ENCODE measurements at places on chromosomes 5 and 9.

DNA sequence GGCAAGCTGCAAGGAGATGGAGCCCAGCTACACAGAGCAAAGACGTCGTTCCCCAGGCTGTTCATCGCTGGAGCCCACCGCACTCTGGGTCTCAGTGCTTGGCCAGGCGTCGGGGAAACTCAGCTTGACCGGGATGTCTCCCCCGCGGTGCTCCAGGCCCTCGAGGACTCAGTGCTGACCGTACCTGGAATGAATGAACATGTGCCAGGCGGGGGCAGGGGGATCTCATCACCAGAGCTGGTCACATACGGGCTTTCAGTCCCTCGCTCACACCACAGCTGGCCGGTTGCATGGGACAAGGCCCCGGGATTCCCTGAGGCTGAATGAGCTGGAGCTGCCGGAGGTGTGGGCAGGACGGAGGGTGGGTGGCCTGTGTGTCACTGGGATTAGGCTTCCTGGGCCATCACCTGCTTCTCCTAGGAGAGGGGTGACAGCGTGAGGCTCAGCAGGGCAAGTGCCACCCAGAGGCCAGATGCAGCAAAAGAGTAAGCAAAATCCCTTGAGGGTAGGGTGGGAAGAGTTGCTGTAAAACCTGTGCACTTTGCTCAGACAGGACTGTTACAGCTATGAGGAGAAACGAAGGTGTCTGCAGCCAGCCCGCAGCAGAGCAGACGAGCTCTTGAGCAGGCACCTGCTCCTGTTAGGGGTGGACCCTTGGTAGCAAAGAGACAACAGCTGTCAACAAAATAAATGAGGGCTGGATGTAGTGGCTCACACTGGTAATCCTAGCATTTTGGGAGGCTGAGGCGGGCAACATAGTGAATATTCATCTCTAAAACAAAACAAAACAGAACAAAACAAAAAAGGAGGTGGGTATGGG lies 70.7 kb upstream of the RAPGEF1 start:
- no peak for DNase-seq

GRCh38 chr9:133202688-133203453 lies 6.2 kb downstream of the OBP2B start:
- no peak for DNase-seq

DNA sequence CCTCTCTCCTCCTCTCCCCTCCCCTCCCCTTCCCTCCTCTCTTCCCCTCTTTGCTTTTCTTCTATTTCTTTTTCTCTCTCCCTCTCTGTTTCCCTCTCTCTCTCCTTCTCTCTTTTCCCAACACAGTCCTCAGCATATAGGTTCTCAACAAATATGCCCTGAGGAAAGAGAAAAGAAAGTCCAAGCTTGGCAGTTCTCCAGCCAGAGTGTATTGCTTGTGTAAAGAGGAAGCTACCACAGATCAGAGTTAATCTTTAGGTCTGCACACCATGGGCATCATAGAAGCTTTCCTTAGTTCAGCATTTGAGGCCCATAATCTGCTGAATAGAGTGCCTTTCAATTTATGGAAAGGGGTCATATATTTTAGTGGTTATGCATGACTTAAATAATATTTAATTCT lies 382.8 kb upstream of the WWC1 start:
- DNase-seq = no peak

DNA sequence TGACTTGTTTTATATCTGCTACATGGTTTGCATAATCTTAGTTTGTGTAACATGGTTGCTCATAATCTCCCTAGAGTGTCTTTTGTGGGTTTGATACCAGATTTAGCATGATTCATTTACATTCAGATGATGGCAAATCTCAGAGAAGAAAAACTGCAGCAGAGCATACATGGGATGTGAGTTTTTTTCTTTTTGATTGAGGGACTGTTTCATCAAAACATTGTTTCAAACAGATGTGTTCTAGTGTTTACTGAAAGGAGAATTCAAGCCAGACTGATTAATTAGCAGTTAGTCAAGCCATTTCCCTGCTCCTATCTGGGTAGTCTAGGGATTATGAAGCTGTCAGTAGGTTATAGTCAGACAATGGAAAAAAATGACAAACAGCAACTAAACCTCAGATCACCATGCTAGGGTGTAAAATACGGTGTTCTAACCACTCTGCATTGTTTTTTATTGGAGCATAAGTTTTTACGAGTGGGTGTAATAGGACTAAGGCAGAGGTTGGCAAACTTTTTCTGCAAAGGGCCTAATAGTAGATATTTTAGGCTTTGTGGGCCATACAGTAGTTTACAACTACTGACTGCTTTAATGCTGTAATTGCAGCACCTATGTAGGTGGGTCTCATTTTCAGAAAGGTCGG lies 10.5 kb upstream of the GDNF start:
- DNase-seq = no peak
